H1 (cell line): ENCODE measurements at places on chromosomes 12 and 14.

DNA sequence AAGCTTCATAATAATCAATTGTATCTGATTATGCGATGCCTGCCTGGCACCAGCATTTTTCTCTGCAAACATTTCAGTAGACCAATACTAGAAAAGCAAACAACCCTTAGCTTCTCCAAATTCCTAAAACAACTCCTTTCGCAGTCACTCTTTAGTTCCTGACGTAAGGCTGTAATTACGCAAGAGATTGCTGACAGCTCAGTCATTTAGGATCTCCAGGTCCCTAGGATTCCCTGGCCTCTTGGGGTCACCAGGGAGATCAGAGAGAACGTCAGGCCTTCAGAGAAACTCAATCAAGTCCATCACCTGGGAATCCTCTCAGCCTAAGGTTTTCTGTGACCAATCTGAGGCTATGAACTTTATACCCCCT is 390.6 kb downstream of the PAWR start:
- DNase-seq, result no peak

DNA sequence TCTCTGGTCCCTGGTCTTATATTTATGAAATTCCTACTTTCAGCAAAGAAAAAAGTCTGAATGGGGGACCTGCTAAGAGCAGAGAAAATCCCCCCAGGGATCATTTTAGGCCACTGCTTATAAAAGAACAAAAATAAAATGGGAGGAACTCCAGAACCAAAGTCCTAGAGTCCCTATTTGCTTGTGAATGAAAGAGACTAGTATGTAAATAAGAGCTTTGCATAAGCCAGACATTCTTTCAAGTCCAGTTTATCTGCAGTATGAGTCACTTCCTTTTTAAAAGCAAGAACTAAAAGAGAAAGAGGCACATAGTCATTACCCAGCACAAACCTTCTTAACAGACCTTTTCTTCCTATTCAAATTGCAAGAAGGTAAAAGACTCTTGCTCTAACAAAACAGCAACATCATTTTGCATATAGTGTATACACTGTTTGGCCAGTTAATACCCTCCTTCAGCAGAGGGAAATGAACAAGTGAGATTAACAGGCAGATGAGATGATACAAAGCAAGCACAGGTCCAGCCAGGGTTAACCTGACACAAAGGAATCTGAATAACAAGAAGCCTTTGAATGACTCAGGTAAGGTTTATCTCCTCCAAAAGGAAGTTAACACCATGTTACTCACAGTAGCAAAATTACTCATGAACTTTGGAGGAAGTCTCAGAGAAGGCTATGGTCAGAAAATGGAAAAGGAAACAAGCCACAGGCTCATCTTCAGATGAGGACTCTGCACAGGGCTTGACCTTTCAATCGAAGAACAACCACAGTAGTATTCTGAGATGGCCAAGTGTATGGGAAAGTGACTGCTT is 87.3 kb downstream of the PHLDA1 start:
- DNase-seq, result peak; percentile 38

- no peak for DNase-seq
These were observed 209.1 kb downstream of the TTC7B start for GRCh38 chr14:90607141-90607540.

DNA sequence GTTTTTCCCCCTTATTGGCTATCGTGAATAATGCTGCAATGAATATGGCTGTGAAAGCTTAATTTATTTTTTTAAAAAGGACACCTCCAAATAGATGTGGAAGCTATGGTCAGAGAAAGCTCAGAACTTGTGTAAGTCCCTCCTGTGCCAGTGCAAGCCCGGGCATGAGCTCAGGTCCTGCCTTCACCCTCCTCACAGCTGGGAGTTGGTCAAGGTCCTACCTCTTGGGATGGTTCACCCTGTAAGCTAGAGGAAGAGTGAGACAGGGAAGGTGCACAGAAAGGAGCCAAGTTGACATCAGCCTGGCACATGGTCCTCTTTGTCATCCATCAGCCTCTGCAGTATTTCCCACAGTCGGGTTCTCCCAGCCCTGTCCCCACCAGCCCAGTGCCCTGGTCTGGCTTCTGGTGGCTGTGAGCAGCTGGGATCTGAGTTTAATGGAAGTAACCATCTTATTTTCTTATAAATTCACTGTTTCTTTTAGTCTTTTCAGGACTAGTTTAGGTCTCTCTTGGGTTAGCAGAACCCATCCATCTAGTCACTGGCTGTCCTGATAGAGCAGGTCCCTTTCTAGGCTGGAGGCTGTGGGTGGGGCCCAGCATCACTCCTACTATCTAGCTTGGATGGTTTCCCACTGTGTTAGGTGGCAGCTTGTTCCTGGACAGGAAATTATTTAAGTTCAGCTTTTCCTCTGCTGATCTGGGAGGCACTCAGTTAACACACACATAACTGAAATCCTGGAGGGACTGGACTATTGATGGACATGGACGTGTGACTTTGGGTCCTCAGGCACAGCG is 11.8 kb upstream of the PLEKHG3 start:
- no peak for DNase-seq
